K562 (cell line): ENCODE measurements at places on chromosomes 12 and 14.

DNA sequence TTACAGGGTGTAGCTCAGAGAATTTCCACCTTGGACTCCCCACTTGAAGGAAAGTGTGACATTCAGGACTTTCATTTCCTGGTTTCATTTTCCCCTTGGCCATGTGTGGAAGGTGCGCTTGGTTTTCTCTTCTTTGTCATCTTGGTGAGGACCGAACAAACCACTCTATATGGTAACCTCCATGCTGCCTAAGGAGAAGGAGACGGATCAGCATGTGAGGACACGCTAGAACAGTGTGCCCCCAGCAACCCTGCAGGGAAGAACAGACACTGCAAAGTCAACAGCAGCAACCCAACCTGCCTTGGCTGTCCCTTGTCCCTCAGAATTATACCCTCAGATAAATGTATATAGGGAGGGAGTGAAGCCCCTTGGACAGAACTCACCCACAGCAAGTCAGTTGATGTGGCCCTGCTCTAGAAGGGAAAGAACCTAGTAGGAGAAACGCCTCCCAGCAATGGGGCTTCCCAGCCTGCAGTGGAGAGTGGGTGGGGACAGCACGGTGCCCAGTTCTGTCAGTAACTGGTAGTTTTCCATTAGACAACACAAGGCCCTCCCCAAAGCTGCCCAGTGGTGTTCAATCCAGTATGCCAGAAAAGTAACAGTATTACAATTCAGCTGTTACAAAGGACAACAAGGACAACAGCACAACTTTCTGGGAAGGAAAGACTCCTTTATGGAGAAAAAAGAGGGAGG lies 18.9 kb upstream of the COCH start:
- DNase-seq: no peak

- DNase-seq: no peak
Observed at GRCh38 chr12:113899042-113899560, 67.0 kb downstream of the RBM19 start.

- DNase-seq: no peak
Observed at GRCh38 chr12:103779410-103780092, 61.5 kb downstream of the NT5DC3 start.

GRCh38 chr12:57237932-57238853 lies 8.7 kb downstream of the SHMT2 start:
- peak; percentile 71 for DNase-seq

- DNase-seq: no peak
Observed at GRCh38 chr12:128810182-128811127, 13.3 kb downstream of the SLC15A4 start.

- DNase-seq: no peak
Observed at GRCh38 chr12:5864301-5864700, 80.8 kb downstream of the ANO2 start.

DNA sequence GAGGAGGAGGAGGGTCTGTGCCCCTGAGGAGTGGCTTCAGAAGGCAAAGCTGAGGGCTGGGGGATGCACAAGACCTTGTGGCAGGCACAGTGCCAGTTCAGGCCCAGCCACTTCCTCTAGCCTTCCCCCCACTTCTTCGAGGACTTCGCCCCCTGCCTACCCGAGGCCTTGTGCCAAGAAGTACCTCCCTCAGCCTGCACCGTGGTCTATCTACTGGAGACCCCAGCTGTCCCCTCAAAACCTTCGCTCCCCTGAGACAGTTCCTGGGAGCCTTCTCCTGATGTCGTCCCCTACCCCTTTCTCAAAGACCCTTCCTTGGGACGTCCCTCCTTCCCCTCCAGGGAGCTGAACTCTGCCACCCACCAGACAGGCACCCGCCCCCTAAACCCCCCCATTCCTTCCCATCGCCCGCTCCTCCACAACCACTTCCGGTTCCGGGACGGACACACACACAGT lies 604 bp downstream of the ZNF384 start:
- no peak for DNase-seq

DNA sequence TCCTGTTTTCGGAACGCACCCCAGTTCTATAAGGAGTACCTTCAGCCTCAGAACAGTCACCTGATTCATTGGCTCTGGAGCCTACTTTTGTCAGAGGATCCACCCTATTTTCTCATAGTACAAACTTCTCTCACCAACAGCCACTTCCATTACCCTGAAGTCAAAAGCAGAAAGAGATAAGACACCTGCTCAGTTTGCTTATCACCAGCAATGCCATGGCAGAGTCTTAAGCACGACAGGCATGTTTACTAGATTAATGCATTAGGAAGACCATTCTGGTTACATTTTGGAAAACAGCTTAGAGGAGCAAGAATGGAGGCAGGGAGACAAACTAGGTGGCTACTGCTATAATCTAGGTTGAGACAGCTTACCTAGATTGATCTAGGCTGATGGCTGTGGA lies 67.7 kb downstream of the GXYLT1 start:
- DNase-seq: peak; percentile 10

GRCh38 chr12:118274066-118274465 lies 98.6 kb downstream of the TAOK3 start:
- DNase-seq: no peak

GRCh38 chr14:21074398-21075272 lies 4.5 kb downstream of the ARHGEF40 start:
- DNase-seq: no peak

DNA sequence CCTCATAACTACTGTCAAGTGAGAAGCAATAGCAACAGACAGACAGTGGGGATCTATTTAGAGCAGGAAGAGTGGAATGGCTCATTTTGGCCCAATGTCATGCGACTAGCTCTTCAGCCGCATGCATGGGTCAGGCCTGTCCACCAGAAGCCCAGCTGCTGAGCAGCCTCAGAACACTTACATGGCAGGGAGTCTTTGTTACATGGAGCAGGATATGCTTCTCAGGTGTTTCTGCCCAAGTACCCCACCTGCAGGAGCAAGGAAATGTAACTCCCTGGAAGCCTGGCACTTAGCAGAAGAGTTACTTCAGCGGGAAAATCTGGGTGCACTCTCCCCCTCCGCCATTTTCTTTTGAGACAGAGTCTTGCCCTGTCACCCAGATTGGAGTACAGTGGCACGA lies 73.5 kb upstream of the ARHGAP5 start:
- no peak for DNase-seq

DNA sequence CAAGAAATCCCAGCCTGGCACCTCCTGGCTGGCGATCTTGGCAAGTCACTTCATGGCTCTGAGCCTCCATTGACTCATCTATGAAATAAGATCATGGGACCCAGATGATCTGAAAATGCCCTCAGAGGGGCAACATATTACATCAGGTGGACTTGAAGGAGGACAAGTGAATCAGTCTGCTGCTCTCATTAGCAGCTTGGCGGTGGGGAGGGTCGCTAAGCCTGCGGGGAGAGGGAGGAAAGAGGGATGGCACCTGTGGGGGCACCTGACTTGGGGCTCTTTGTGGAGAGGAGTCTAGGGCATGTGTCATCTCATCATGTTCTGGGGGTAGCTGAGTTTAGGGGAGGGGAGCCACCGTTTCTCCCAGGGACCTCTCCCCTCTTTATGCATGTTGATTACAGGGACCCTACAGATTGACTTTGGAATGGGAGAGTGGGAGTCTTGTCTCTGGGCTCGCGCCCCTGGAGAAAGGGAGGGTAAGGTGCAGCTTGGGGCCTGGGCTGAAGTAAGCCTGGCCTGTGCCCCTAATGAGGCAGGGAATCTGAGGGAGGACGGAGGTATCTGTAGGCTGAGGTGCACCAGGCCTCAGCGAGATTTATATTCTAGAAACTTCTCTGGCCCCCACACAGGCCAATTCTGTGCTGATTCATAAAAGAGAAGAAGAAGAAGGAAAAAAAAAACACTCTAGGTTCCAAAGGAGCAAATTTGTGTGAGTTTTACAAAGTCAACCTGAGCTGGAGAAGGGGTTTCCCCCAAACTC lies 29.3 kb upstream of the BATF start:
- no peak for DNase-seq

DNA sequence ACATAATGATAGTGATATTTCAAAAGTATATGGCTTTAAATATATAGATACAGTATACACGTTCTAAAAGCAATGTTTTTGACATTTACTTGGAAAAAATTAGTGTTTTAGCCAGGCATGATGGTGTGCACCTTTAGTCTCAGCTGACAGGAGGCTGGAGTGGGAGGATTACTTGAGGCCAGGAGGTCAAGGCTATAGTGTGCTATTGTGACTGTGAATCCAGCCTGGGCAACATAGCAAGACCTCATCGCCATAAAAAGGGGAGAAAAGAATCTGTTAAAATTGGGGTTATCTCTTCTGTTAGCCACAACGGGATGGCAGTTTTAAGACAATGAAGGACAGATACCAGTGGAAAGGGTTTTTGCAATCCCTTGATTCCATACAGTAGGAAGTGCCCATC lies 95.2 kb downstream of the PLEKHA5 start:
- DNase-seq: no peak

DNA sequence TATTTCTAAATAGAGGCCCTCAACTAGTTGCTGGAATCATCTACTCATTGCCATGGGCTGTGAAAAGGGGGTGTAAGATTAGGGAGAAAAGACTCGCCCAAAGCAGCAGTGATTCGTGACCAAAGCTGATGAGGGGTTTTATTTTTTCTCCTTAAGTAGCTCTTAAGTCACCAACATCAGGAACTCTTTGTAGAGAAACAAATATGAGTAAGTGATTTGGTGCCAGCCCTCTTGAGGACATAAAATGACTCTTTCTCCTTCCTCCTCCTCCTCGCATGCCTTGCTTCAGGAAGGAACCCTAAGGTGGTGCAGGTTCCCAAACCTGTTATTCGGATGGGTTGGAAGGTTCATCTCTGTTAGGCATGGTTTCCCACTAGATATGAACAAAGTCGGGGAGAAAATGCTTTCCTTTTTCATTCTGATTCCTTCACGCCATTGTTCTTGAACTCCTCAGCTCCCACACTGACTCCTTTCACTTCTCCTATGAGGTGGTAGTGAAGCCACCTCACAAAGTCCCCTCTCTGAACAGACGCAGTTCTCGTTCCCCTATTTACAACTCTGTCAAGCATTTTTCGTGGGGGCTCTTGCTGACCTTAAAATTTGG lies 113.4 kb downstream of the ETV6 start:
- no peak for DNase-seq

DNA sequence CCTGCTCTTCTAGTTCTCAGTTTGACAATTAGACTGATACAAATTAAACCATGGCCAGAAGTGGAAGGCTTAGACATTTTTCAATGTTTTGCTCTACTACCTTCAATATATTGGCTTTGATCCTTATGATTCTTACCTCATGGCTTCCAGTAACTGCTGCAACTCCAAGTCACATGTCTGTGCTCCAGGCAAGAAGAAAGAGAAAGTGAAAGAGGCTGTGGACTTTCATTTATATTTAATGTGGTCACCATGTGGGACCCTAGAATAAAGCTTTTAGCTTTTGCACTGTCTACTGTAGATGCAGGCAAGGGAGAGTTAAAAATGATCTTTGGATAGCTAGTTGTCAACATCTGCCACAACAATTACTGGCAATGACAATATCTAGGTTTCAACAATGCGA lies 214.3 kb upstream of the PDE3A start:
- DNase-seq: no peak

DNA sequence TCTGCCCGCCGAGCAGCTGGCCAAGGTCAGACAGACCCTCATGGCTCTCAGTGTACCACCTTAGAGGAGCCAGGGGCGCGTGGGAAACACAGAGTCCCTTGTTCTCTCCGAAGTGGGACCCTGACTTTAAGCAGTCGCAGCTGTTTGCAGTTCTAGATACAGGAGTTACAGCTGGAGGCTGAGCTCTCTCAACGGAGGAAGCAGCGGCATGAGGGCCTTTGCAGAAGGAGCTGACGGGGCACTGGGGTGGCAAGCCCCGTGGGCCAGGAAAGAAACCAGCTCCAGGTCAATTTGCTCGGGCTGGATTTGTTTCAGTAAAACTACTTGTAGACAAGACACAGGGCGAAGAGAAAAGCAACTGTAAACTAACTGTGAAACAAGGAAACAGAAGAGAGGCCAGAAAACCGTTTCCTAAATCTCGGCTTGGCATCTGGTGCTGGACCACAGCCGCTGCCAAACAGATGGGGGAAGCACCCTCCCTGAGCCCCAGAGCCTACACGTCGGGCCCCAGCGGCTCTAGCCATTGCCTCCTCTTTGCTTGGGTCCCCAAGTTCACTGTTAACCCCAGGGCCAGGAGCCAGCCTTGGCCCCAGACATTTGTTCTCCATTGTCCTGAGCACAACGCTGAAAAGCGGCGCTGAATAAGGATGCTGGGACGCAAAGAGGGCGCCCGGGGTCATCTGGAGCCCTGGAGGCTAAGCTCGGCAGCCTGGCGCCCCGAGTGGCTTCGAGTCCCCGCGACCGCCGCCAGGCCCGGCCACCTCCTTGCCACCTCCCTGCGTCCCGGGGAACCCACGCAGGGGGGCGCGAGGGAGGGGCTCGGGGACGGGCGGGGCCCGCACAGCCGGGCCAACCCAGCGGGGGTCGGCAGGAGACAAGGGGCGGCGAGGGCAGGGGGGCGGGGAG lies 914 bp upstream of the PACS2 start:
- peak; percentile 76 for DNase-seq

DNA sequence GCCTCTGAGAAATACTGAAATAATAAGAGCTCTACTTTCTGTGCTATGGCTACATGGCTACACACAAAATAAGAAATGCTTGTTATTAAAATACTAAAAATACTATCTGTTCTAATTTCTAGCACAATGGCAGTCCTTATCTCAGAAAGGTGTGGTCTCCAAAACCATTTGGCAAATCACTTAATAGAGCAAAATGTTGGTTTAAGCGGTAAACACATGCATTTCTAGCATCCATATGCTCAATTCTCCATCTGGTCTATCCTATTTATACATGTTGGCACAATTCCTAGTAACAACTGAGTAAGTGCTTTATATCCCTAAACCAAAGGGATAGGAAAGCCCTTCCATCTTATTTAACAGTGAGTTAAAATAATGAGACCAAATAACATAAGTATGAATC lies 107.0 kb downstream of the PAPLN start:
- DNase-seq: no peak

- DNase-seq: peak; percentile 19
Observed at GRCh38 chr12:111616177-111616623, 17.1 kb upstream of the ATXN2 start.

- DNase-seq: no peak
Observed at GRCh38 chr12:88591343-88591742, 11.1 kb upstream of the KITLG start.

DNA sequence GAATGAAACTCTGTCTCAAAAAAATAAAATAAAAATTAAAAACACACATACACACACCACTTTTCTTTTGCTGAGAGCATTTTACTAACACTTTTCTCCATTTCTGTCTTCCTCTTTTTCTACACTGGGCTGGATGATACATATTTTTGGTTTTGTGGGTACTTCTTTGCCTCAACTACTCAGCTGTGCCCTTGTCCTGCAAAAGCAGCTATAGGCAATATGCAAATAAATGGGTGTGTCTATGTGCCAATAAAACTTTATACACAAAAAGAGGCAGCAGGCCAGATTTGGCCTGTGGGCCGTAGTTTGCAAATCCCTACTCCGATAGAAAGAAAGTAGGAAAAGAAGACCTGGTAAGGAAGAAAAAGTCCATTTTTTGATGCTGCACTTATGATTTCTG lies 6.5 kb downstream of the CLMN start:
- DNase-seq: no peak

- no peak for DNase-seq
Observed at GRCh38 chr14:62777510-62777909, 267.7 kb downstream of the KCNH5 start.
